Renal pelvis (tissue), 12 donors: ENCODE measurements at places on chromosomes 6 and 20. TPM values are rescaled to one million over a fixed set of nuclear protein-coding genes. Genes with fewer than 3 reads are reported as not detected.

DNA sequence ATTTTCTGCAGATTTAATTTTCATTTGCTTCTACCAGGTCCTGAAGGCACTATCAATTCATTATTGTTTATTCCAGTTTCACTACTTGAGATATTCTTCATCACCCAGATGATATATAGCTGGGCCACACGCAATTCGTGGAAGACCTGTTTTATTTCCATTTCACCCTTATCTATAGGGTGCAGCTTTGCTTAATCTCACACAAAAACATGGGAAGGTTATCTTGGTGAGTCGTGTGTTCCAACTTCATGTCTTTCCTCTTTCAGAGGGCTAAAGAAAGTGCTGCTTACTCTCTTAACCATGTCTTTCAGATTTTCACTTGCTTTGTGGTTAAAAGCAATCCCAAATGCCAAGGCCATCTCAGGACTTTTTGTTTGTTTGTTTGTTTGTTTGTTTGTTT lies 194.0 kb downstream of the SOD2 start:
- no peak for DNase-seq

DNA sequence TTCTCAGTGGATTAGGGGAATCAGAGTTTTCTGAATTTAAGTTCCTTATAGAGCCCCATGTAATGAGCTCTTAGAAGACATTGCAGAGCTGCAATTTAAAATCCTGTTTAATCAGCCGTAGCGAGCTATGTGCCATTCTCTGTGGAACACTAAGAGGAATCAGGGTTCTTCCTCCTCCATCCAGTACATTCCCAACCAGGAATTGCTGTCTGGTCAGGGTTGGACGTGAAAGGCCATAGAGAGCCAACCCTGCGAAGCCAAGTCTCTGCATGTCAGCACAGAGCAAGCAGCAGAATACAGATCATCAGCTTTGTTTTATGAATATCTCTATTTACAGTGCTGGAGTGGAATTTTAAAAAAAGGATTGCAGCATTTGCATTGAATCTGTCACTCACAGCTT lies 366.0 kb downstream of the LAMA2 start:
- no peak for DNase-seq

AVP gene
- polyA plus RNA-seq, result 0.34 TPM

DNA sequence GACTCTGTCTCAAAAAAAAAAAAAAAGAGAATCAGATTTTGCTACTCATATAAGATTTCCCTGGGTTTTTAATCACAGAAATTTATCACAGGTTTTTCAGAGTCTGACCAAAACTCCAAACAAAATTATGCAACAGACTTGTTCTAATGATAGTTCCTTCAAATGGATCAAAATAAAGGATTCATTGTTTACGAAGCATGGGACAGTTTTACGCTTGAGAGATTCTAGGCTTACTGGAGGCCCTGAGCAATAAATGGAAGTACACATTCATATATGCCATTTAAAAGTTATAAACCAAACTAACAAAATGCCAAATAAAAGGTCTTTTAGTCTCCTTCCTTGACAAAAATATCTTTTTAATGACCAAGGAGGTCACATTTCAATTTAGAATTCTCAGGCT lies 245.1 kb upstream of the KCNQ5 start:
- no peak for DNase-seq

DNA sequence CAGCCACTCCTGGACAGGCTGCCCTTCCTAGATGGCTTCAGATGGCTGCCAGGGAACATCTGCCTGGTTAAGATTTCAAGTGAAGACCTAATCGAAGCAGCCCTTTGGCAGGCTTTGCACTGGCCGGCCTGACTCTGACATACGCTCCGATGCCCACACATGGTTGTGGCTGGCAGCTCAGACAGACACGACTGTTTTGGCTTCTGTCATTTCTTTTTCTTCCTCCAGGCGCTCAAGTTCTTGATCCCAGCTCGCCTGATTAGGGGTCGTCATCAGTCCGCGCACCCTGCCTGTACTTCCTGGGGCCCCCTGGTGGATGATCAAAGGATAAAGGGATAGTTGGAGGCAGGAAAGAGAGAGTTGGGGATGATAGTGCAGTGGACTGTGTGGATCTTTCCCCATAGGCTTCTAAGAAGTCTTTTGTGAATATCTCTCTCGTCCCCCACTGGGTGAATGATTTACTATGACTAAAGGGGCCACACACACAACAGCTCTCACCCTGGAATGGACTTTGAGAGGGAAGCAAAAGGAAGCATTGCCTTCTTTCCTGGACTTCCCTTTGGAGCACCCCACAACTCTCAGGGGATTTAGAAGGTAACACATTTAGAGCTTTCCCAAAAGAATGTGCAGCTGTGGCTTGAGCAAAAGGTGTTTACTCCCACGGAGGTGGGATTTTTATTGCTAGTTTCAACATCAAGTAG lies 21.4 kb upstream of the TRAM2 start:
- DNase-seq, result peak; percentile 79

DNA sequence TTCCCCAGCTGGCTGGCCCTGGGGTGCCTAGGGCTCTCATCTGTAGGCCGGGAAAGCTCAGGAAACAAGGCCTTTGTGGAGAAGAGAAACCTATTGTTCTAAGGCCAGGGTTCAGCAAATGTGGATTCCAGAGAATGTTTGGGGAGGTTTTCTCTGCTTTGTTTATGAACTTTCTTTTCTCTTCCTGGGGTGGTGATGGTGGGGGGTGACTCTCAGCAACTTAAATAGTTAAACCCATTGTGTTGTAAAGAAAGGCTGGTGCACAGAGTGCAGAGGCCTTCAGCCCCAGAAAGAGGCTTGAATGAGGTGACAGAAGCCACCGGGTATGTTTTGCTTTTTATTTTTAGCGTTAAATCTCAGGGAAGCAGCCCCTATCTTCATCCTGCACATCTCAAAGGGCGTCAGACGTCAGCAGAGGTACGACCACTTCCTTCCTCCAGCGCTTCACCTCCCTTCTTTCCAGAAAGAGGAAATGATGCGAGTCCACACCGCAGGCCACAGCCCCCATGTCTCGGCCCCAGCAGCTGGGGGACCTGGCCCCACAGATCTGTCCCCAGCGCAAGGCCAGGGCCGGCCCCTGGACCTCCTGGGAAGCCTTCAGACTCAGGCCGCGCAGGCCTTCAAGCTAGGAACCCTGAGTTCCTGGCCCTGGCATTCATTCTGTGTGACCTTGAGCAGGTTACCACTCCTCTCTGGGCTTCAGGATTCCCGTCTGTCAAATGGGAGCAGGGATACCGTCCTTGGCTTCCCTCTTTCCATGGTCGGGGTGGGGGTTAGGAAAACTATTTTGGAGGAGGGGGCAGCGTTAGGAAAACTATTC lies 605 bp upstream of the PPP1R16B start:
- DNase-seq, result no peak

COL11A2 gene
- 5.8 TPM for polyA plus RNA-seq

SGK2 gene
- 38.4 TPM for polyA plus RNA-seq

DNA sequence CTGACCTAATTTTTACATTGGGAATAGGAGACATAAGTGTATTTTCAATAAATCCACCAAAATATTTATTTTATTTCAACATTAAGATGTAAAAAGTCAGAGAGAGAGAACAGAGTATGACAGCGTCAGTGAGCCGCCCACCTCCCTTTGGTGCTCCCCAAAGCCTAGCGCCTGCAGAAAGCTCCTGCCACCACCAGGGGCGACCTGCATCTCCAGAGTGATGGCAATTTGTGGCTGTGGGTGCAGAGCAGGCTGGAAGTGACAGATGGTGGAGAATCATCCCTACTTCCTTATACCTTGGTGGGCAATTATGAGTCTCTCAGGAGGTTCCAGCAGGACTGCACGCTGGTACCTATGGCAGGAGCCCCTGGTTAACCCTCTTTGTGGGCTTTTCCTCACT lies 87.3 kb downstream of the PTPRT start:
- DNase-seq, result no peak

GRCh38 chr20:61725966-61726365 lies 339.7 kb downstream of the TAF4 start:
- DNase-seq, result no peak

GRCh38 chr20:54573838-54574237 lies 98.4 kb downstream of the DOK5 start:
- DNase-seq, result no peak

PDE10A gene
- 18.3 TPM for polyA plus RNA-seq

VIP gene
- polyA plus RNA-seq, result 1.4 TPM

- DNase-seq, result no peak
These were observed 215.0 kb downstream of the SYNDIG1 start for GRCh38 chr20:24684421-24684871.

DNA sequence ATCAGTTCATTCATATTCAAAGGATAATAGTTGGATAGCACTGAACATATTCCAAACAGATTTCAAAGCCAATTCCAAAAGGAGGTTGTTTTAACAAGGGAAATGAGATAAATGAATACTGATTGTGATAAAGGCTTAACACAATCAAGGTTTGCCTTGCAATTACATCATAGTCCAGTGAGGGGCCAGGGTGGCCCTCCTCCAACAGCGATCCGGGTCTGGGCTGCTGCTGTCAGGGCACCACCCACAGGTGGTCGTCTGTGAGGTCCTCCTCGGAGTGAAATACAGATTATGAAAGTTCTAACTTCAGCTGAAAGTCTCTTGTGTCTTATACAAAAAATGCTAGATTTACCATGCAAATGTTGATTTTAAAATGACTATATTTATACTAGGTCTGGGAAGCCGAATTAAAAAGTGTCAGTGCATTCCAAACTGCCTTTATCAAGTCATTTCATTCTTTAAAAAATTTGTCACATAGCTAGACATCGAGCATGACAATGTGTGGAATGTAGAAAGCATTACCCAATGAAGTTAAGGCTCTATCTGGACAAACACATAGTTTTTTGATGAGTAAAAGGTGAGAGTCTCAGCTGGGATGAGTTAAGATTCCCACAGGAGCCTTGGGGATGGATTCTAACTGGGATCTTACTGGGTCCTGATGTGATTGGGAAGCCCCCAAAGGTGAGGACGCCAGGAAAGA lies 65.9 kb upstream of the SLC22A23 start:
- DNase-seq, result no peak

AKIRIN2 gene
- polyA plus RNA-seq, result 66.4 TPM

- no peak for DNase-seq
These were observed 9.5 kb upstream of the MYT1 start for GRCh38 chr20:64154590-64155257.

LTB gene
- 2.7 TPM for polyA plus RNA-seq

DNA sequence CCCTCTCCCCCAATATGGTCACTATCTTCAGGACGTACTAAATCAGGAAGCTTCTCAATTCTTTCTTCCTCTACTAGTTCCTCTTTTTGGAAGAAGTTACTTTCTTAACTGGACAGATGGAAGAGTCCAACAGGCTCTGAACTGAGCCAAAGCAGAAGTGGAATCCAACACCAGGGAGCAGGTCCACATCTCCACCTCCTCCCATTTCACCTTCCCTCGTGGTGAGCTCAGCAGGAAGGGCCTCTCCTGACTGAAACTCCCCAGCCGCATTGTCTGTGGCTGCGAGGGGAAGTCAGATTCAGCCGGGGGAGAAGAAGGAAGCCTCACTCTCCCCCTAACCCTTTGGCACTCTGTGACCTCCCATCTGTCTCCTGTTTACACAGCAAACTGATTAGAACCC lies 63.8 kb upstream of the UST start:
- no peak for DNase-seq

BMP7 gene
- 91.0 TPM for polyA plus RNA-seq

- DNase-seq, result peak; percentile 61
These were observed 1.2 kb downstream of the PLAGL1 start for GRCh38 chr6:144006736-144007477.

DNA sequence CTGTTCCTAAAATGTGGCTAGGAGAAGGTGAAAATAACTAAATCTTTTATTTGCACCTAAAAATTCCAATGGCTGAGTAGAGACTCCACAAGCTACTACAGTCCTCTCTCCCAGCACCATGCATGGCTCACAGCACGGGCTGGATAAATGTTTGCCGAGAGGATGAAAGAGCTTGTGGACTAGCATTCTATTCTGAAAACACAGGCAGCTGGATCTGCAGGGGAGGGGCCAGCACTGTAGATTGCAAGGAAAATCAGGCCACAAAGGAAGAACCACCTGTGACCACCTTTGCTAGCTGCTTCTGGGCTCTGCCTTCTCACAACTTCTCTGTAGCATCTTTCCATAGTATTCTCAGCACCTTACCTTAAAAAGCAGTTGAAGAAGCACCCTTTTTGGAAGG lies 46.6 kb downstream of the CLIC5 start:
- DNase-seq, result no peak

FAM162B gene
- polyA plus RNA-seq, result 3.5 TPM

GRCh38 chr6:99151634-99152346 lies 197.7 kb downstream of the FAXC start:
- DNase-seq, result peak; percentile 35

DNA sequence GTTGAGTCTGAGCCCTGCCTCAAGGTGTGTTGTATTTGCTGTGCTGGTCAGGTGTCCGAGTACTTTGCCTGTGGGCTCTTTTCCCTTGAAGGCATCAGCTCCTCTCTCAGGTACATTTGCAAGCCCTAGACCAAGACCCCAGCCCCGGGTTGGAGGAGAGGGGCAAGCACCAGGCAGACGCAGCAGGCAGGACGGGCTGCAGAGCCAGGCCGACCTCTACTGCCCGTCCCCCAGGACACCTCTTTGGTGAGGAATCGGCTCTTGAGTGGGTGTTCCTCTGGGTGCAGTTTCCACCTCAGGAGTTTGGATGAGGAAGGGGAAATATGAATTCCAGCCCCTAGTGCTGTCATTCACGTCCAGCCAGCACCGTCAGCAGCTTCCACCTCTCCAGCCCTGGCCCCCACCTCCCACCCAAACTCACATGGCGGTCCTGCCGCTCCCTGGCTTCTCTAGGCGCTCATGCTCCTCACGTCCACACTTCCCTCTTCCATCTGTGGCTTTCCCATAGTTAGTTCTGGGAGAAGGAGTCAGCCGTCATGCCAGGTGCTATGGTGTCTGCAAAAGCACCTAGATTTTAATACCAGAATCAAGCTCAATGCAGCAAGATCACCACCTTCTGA lies 183.9 kb downstream of the DLL1 start:
- no peak for DNase-seq

GRCh38 chr20:45629496-45630100 lies at the start of gene WFDC10A:
TSS of gene WFDC10A (plus strand) at chr20:45629739. CDS start at chr20:45629814, 75 bp downstream.
- no peak for DNase-seq

GRCh38 chr6:140225701-140226436 lies 851.4 kb upstream of the CITED2 start:
- DNase-seq, result no peak

- no peak for DNase-seq
These were observed 5.0 kb downstream of the TCP11 start for GRCh38 chr6:35136185-35136584.

DNA sequence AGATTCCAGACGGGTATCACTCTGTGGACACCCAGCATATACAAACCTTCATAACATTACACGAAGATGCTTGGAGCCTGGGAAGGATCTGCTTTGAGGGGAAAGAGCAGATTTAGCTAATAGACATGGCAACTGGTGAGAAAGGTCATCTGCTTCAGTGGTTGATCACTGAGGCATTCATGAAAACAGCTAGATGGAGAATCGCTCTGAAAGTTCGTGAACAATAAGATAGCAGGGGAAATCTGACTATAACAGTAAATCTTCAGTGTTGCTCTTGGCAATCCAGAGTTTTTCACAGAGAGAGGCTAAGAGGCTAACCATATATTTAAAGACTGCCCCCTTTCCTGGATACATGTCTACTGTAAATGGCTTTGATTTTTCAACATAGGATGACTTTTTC lies 245.3 kb downstream of the FARS2 start:
- DNase-seq, result peak; percentile 46
